Dermis microvascular lymphatic vessel endothelial cell (primary cell): ENCODE measurements at places on chromosomes 3 and 15.

- no peak for DNase-seq
Observed at GRCh38 chr3:193194371-193194770, 46.7 kb upstream of the PLAAT1 start.

GRCh38 chr3:139252719-139253118, 91.1 kb upstream of the MRPS22 start:
- no peak for DNase-seq

- no peak for DNase-seq
Observed at GRCh38 chr15:95292785-95293450, 1037.6 kb upstream of the NR2F2 start.

DNA sequence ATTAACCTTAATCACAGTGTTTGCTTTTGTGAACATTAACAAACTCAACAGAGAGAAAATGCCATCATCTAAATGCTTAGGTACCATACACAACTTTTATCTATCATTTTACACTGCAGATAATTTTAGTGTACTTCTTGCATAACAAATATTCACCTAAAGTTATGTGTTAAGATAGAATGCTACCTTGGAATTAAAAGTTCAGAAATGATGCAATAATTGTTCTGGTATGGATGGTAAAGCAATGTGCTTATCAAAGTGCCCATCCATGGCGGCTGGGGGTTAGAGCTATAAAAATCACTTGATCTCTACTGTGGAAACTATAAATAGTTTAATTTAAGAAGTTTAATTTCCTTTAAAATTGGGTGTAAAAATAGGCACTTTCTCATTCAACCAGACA, 28.7 kb downstream of the SATB1 start:
- no peak for DNase-seq

- peak; percentile 92 for DNase-seq
Observed at GRCh38 chr15:98866511-98866910, 141.1 kb downstream of the PGPEP1L start.

DNA sequence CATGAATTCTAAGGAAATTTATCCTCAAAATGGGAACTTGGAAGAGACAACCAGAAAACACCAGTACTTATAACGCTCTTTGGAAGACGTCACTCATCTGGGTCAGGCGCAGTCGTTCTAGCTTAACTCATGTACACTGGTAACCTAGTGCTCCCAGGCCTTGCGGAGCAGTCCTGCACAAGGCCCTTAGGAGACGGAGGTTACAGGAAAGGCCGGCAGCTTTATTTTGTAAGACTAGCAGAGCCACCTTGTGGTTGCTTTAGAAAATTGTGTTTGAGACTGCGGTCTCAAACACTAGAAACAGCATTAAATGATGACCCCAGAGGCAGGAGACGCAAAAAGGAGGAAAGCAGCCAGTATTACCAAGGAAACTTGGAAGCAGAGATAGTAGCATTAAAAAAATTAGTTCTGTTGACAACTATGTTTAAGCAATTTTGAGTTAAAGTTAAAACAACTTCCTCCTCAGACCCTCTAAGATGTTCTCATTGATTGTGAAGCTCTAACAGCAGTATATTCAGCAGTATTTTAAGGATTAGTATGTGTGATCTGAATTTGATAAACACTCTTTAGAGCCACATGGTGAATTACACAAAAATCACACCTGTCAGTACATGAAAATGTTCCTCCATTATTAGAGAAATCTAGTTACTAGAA, 141.9 kb upstream of the C2CD4B start:
- peak; percentile 31 for DNase-seq

DNA sequence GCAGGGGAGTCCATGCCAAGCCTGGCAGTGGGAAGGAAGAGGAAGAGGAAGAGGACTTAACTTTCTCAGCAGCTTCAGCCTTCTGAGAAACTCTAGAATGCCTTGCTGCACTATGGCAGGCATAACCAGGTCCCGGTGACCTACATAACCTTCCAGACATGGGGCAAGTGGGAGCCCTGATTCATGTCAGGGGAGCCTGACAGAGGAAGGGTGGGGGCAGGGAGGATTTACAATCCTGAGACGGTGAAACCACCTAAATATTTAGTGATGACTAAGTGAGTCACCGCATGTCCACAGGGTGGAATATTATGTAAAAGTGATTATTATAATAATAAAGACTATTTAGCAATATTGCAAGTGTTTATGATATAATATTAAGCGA, 46.7 kb downstream of the AMOTL2 start:
- DNase-seq = peak; percentile 42

DNA sequence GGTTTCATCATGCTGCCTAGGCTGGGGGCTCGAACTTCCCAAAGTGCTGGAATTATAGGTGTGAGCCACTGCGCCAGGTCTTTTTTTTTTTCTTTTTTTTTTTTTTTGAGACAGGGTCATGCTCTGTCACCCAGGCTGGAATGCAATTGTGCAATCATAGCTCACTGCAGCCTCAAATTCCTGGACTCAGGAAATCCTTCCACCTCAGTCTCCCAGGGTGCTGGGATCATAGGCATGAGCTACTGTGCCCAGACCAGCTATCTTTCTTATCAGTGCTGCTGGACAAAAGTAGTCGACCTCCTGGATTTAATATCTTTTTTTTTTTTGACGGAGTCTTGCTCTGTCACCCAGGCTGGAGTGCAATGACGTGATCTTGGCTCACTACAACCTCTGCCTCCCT, 60.8 kb downstream of the TFDP2 start:
- DNase-seq = no peak

DNA sequence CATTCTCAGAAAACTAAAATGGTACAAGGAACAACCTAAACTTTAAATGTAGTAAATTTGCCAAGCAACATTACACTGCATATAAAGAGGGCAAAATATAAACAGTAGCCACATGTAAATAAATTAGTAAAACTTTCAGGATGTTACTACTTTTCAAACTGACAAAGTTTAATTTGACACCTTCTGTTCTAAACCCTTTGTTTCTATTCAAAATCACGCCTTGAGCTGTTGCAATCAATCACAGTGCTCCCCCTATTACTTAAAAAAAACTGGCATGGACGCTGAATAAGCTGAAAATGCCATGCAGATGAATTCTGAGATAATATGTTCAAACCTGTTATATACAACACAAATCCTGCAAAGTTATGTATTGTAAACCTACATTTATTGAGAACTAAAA, 69.3 kb downstream of the SATB1 start:
- DNase-seq = no peak

- DNase-seq = no peak
Observed at GRCh38 chr3:132843851-132844553, 121.8 kb upstream of the NPHP3 start.

DNA sequence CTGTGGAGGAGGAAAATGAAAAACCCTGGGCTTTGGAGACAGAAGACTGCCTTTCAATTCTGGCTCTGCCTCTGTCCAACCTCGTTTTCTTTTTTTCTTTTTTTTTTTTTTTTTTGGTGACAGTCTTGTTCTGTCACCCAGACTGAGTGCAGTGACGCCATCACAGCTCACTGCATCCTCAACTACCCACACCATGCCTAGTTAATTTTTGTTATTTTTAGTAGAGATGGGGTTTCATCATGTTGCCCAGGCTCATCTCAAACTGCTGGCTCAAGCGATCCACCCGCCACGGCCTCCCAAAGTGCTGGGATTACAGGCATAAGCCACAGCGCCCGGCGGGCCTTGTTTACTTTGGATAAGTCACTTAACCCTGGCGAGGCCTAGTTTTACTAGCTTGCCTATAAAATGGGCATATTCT, 66.3 kb upstream of the SLC25A26 start:
- no peak for DNase-seq
